Thoracic aorta endothelial cell (primary cell): ENCODE measurements at places on chromosomes 16 and 17. TPM values are rescaled to one million over a fixed set of nuclear protein-coding genes. Genes with fewer than 3 reads are reported as not detected.

The ZNF213 gene
- total RNA-seq, result 6.2 and 6.6 TPM in 2 replicates

The CCR7 gene
- not detected in 2 replicates for total RNA-seq

The TPPP3 gene
- 0.07 TPM in 1 of 2 replicates, not detected in the other for total RNA-seq

The RHBDL1 gene
- 0.27 and 0.29 TPM in 2 replicates for total RNA-seq

The CD7 gene
- total RNA-seq, result not detected in 2 replicates

The ZFP3 gene
- total RNA-seq, result 1.7 and 2.4 TPM in 2 replicates

The CHD9NB gene
- total RNA-seq, result 1.4 and 1.5 TPM in 2 replicates

The VTN gene
- total RNA-seq, result 0.07 and 0.13 TPM in 2 replicates

The FAM117A gene
- total RNA-seq, result 5.9 and 7.8 TPM in 2 replicates

The NACA2 gene
- total RNA-seq, result not detected in 2 replicates
